ENCODE measurements at places on chromosomes 7 and 10. TPM values are rescaled to one million over a fixed set of nuclear protein-coding genes. Genes with fewer than 3 reads are reported as not detected.

DNAJC12 gene
- total RNA-seq, result not detected

KLF14 gene
- total RNA-seq, result 0.27 TPM

DLX6 gene
- not detected for total RNA-seq

EIF5AL1 gene
- total RNA-seq, result 0.76 TPM

RBM33 gene
- total RNA-seq, result 185 TPM

LRRC4 gene
- total RNA-seq, result 1.2 TPM

STEAP1B gene
- 8.8 TPM for total RNA-seq

ATOH7 gene
- not detected for total RNA-seq

NXPH1 gene
- total RNA-seq, result not detected

NAPEPLD gene
- 22.8 TPM for total RNA-seq

SLC18A3 gene
- total RNA-seq, result not detected

SHTN1 gene
- not detected for total RNA-seq

FZD1 gene
- total RNA-seq, result 0.49 TPM

CACNA2D1 gene
- not detected for total RNA-seq

ZEB1 gene
- total RNA-seq, result 96.7 TPM

- no peak for DNase-seq
Measured at GRCh38 chr10:74381291-74381853, 230.4 kb downstream of the ADK start.

- no peak for DNase-seq
Measured at GRCh38 chr10:79995979-79996634, 47.2 kb upstream of the SFTPD start.

DNA sequence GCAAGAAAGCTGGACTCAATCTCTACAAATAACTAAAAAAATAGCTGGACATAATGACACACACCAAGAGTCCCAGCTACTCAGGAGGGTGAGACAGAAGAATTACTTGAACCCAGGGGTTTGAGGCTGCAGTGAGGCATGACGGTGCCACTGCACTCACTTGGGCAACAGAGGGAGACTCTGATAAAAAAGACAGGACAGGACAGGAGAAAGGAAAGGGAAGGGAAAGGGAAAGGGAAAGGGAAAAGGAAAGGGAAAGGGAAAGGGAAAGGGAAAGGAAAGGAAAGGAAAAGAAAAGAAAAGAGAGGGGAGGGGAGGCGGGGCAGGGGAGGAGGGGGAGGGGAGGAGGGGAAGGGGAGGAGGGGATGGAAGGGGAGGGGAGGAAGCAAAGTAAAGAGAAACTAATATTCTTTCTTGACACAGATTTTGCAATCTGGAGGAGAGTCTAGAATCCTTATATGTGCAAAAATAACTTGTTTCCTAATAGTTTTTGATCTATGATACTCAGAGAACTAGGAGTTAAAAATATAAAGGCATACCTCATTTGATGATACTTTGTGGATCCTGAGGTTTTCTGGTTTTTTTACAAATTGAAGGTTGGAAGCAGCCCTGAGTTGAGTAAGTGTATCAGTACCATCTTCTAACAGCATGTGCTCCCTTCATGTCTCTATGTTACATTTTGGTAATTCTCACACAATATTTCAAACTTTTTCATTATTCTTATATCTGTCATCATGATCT lies 8.0 kb downstream of the SAR1A start:
- no peak for DNase-seq

- no peak for DNase-seq
Measured at GRCh38 chr10:11397980-11398580, 213.4 kb downstream of the USP6NL start.

GRCh38 chr7:27491534-27491933 lies 171.1 kb downstream of the HIBADH start:
- DNase-seq, result no peak

DNA sequence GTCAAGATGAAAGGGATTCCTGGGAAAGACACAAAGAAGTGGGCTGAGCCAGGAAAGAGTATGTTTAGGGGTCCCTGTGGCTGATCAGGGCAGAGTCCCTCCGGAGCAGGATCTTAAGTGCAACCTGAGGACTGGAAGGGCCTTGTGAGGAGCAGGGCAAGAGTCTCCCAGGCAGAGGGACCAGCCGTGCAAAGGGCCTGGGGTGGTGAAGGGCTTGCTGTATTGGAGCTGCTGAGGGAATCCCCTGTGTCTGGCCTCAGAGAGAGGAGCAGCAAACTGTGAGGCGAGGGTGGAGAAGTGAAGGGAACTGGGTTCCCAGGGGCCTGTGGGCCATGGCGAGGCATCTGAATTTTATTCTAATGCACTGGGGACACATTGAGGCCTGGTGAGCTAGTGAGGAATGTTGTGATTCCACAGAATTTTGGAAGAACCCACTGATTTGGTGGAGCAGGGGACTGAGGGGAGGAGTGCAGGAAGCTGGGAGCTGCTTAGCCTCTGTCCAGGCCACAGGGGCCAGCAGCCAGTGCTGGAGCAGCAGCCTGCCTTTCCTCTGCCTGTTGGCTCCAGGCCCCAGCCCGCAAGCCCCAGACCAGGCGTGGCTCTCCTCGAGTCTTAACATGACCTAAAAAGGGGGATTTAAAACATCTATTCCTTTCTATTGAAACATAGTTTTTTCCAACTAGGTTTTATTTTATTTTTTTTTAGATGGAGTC lies 138.4 kb upstream of the IGFBP3 start:
- DNase-seq, result no peak

- no peak for DNase-seq
Measured at GRCh38 chr10:4867520-4868356, 41.7 kb downstream of the AKR1E2 start.

- no peak for DNase-seq
Measured at GRCh38 chr7:148662646-148663045, 36.1 kb upstream of the CUL1 start.

DNA sequence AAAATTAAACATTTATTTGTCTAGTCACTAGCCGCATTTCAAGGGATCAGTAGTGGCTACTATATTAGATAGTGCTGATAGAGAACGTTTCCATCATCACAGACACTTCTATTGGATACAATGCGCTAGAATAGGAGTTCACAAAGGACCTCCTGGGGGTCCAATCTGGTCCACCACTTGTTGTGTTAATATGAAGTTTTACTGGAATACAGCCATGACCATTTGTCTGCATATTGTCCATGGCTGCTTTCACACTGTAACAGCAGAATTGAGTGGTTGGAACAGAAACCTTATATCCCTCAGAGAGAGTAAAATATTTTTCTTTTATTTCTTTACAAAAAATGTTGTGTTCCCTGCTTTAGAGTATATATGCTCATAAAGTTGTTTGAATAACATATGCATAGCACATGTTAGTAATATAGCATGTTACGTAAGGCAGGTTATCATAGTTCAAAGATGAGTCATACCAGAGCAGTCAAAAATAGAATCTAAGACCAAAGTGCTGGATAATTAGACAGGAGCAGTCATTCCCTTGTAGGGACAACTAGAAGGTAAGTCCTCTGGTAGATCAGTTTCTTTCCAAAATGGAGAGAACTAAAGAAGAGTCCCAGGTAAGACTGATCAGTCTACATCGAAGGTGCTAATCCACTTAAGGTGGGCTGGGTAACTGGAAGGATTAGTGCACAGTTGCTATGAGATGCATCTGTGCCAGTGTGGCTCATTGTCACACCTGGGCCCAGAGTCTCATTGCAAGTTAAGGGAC lies 14.9 kb downstream of the BZW2 start:
- no peak for DNase-seq

GRCh38 chr10:64283621-64284020 lies 762.4 kb downstream of the REEP3 start:
- no peak for DNase-seq

DNA sequence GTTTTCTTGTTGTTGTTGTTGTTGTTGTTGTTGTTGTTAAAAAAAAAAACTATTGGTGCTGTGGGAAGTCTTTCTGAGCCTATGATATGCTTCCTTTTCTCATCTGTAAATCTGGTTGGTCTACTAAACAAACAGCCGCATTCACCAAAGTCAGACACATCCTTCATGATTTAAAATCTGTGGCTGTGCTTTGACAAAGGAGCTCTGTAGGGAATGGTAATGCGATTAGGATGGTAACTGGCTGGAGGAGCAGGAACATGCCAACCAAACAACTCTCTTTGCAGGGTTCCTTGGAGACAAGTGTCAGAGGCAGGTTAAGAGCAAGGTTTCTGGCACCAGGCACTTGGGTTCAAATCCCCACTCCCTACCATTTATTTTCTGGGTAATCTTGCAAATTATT lies 14.9 kb upstream of the SP4 start:
- DNase-seq, result no peak

- DNase-seq, result no peak
Measured at GRCh38 chr7:55593172-55593514, 20.8 kb upstream of the VOPP1 start.

GRCh38 chr7:90605055-90605454 lies 8.9 kb downstream of the CDK14 start:
- DNase-seq, result peak; percentile 36

- no peak for DNase-seq
Measured at GRCh38 chr10:101867931-101868330, 24.3 kb upstream of the KCNIP2 start.

DNA sequence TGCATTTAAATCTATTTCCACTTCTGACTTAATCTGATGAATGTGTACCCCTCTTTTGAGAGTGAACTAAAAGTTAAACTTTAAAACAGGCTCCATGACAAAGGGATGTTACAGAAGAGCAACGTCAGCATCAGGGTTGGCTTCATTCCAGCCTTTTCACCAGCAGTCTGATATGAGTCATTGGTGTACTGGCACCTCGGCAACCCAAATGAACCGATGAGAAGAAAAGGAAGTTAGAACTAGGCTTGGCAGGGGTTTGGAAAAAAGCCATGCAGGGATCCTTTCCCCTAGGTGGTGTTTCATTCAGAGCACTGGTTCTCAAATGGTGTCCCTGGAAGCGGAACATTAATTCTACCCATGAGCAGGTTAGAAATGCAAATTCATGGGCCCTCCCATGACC lies 53.6 kb downstream of the SEC61G start:
- DNase-seq, result no peak

DNA sequence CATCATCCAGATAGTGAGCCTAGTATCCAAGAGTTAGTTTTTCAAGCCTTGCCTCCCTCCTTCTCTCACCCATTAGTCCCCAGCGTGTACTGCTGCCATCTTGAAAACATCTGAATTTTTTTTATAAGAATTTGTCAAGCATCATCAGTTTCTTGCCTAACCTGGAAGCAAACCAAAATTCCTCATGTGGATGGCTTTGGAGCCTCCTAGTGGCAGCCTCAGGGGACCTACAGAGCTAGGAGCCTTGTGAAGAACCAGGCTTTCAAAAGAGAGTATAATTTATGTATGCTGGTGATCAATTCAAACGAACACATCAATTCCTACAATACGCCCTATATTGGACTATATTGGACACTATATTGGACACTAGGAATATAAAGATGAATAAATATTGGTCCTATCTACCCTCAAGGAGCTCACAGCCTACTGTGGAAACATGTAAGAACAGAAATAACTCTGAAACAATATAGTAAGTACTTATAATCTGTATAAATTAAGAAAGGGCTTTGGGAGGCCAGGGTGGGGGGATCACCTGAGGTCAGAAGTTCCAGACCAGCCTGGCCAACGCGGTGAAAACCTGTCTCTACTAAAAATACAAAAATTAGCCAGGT lies 63.4 kb downstream of the HPSE2 start:
- DNase-seq, result no peak

DNA sequence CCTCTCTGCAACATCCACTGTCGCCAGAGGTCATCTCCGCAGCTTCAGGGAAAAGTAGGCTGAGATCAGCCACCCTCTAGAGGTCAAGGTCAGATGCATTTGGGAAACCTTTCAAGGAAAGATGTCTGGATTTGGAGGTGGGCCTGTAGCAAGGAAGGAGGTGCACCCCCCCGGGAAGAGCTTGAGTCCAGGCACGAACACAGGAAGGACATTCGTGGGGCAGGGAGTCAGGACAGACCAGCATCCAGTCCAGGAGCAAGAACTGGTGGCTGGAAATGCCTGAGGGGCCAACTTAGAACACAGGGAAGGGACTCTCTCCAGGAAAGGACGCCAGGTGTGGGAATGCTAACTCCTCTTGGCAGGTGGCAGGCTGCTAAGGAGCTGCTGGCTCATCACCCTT lies 614.1 kb upstream of the MGMT start:
- no peak for DNase-seq

DNA sequence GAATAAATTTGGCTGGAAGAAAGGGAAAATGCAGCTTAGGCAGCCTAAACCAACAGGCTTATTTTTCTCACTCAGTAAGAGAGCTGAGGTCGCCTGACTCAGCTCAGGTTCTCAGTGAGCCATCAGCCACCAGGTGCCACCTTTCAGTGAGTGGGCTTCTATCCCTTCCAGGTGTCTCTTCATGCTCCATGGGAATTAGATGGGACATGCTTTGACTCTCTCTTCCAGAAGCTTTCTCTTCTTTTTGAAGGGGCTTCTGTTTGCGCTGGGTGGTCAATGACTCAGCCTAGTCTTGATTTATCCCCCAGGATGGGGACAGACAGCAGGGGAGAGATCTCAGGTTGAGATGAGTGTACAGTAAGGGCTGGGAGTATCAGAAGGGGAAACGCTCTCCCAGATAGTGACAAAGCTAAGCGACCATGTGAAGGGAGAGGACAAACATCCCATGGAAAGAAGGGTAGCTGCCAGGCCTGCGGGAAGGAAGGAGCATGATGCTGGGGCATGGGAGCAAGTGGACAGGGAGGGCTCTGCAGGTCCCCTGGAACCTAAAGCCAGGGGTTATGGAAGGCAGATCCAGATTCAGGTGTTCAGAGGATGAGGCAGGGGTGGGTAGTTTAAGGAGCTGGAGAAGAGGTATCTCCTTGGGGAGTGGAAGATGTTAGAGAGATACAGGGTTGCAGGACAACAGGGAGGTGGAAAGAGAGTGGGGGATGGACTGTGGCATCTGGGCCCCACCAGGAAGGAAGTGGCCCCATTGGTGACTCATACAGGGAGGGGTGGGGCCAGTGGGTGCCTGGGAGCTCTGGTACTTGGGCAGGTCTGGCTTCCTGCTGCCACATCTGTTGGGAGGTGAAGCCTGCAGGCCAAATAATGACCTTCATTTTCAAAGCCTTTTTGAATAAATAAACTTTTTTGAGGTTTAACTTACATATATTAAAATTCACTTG lies 32.5 kb downstream of the OGDH start:
- DNase-seq, result peak; percentile 72

All from B cell (primary cell).